ENCODE measurements at places on chromosomes 16 and 17.

DNA sequence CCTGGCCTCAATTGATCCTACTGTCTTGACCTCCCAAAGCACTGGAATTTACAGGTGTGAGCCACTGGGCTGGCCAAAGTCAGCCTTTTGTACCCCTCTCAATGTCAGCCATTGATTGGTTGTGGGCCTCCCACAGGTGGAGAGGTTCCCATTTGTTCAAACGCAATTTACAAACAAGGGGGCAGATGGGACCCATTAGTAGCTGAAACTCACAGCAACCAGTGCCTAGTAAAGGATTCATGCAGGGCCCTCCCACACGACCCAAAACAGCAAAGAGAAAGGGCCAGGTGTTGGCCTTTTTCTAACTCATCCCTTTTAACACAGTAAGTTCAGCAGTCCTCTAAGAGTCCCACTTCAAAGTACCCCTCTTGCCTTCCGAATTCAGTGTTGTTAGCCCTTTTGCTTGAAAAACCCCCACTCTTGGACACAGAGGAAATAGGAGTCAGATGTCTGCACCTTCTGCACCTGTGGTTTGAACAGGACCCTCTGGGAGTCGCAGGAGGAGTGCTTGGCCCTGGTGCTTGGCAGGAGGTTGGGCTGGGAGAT lies 89.2 kb downstream of the PITPNC1 start:
- DNase-seq, result no peak

DNA sequence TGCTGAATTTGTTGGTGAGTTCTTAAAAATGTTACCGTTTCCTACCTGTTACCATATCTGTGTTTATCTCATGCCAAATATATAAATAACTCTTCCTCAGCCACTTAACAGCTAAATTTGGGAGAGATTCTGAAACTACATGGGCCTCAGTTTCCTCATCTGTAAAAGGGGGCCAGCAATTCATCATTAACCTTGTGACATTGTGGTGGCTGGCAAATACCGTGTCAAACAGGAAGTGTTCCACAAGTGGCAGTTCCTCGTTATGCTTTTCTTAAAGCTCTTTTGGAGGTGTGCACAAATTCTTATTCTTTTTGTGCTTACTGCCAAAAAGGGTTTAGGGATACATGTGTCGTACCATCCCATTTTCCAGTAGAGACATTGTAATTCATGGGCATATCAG lies 220.4 kb upstream of the CACNG5 start:
- no peak for DNase-seq

DNA sequence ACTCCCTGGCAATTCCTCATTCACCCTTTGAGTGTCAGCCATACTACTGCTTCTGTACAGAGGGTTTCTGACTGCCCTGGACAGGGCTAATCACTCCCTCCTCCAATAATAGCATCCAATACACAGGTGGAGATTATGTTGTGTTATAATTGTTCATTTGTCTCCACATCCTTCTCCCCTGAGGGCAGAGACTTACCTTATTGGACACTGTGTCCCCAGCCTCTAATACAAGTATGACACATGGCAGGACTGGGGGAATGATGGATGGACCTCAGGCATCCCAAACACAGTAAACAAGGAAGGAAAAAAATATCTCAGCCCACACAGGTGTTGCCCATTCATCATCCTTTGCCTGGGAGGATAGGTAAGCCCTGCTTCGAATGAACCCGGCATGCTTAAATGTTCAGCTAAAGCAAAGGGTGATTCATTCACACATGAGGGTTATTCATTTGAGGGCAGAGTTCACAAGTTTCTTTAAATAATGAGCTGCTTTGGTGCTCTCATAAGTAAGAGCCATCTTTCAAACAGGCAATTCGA lies 34.8 kb downstream of the MMD start:
- no peak for DNase-seq

- DNase-seq, result no peak
These were observed 1.1 kb downstream of the CRAMP1 start for GRCh38 chr16:1613211-1613622.

GRCh38 chr16:81313701-81314602 lies 810 bp upstream of the GAN start:
- DNase-seq, result no peak

- DNase-seq, result no peak
These were observed 9.9 kb downstream of the CYGB start for GRCh38 chr17:76527430-76528111.

DNA sequence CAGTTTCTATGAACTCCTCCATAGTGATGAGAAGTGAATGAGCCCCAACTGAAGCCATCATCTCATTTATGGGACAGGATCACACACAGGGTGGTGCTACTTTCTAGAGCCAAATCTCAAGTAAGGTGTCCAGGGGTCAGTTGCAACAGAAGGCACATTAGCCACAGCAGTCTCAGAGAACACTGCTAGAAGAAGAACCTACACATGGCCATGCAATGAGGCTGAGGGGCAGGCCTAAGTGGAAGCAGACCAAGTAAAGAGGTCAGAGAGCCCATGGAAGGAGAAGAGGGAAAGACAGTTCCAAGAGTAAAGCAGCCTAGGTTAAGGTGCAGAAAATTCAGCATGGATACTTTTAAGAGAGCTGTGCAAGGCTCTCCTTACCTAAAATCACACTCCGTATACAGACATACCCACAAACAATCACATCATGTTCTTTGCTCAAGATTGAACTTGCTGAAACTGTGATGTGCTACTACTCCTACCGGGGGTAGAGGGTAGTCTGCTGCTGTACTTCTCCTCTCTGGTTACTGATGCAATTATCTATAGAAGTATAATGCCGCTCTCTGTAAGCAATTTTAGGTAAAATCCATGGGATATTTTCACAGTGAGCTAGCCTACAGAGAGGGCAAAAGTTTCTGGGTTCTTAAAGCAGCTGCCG lies 1.7 kb downstream of the ABCA8 start:
- no peak for DNase-seq

Data from AG08395 (cell line).